Motor neuron (in vitro differentiated cells): ENCODE measurements at places on chromosomes 5 and 9.

DNA sequence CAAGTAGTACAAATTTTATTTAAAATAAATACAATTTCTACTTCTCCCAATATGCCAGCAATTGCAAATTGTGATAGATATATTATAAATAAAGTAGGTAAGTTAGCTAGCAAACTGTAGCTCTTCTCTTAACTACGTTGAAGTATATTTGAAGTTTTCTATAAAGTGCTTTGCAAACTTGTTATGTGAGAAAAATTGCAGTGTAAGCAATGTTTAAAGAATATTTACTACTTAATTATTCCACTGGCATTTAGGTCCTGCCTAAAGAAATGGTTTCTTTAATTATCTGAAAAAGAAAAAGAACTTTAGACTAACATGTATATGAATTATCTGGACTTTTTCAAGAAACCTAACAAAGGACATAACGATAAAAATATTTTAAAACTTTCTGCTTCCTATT is 1350.0 kb upstream of the CDH9 start:
- no peak for ATAC-seq

- ATAC-seq = no peak
Observed at GRCh38 chr9:105373723-105374122, 74.1 kb upstream of the FSD1L start.

GRCh38 chr5:142829801-142830220 is 59.6 kb downstream of the ARHGAP26 start:
- peak; percentile 47 for ATAC-seq

GRCh38 chr5:111173476-111173875 is 50.7 kb upstream of the CAMK4 start:
- no peak for ATAC-seq

DNA sequence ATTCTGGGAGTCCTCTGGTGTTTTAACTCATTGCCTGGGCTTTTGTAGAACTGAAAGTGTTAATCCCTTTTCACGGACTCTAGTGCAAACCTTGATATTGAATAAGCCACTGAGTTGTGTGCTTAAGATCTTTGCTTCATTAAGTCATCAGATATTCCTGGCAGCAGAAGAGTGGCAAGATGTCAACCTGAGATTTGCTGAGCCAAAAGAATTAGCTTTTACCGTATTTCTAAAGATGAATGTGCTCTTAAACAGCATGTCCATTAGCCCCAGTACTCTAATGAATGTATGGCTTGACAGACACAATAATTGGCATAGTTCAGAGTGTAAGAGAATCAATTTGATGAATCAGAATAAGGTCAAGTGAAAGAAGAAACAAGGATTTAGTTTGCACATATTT is 87.2 kb upstream of the CDH6 start:
- ATAC-seq = no peak
